ENCODE measurements at places on chromosomes 5 and 9. TPM values are rescaled to one million over a fixed set of nuclear protein-coding genes. Genes with fewer than 3 reads are reported as not detected.

GRCh38 chr5:124745928-124746915, at the start of gene ZNF608:
Gene ZNF608 (minus strand): TSS chr5:124746639. CDS start chr5:124744989, 1,650 bp downstream.
- H3K4me1 ChIP-seq: peaks cover 54% of the 10 kb centered on the region
- DNase-seq: no peak
- no peaks in the 10 kb centered on the region for H3K27me3 ChIP-seq
- H3K36me3 ChIP-seq: no peaks in the 10 kb centered on the region
- H3K4me3 ChIP-seq: peak within 1 kb of the TSS; percentile 79

DNA sequence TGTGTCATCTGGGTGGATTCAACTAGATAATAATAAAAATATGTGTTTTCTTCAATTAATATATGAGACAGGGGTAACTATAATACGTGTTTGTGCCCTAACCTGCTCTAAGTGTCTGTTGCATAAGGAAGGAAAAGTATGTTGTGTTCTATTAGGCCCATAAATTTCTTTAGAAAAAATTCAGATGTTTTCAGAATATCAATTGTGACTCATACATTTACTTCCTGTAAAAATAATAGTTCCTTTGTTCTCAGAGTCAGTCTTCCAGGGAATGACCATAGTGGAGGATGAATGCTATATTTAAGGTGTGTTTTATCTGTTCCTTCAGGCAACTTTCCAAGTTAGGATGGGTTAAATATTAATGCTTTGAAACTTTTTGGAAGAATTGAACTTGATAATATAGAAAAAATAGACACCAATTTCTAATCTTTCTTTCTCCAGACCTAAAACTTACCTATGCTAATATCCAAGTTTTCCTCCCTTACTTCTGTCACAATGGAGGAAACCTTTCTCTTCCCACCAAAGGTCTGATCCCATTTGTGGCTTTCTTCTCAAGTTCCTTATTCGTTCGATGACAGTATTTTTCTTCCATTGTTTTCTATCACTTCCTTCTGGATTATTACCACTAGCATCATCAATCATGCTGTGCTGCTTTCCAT, 49.9 kb downstream of the ISL1 start:
- DNase-seq: no peak
- H3K27ac ChIP-seq: no peak overlapping the region
- H3K4me3 ChIP-seq: no peak overlapping the region
- H3K36me3 ChIP-seq: no peaks in the 10 kb centered on the region
- H3K4me1 ChIP-seq: no peaks in the 10 kb centered on the region

DNA sequence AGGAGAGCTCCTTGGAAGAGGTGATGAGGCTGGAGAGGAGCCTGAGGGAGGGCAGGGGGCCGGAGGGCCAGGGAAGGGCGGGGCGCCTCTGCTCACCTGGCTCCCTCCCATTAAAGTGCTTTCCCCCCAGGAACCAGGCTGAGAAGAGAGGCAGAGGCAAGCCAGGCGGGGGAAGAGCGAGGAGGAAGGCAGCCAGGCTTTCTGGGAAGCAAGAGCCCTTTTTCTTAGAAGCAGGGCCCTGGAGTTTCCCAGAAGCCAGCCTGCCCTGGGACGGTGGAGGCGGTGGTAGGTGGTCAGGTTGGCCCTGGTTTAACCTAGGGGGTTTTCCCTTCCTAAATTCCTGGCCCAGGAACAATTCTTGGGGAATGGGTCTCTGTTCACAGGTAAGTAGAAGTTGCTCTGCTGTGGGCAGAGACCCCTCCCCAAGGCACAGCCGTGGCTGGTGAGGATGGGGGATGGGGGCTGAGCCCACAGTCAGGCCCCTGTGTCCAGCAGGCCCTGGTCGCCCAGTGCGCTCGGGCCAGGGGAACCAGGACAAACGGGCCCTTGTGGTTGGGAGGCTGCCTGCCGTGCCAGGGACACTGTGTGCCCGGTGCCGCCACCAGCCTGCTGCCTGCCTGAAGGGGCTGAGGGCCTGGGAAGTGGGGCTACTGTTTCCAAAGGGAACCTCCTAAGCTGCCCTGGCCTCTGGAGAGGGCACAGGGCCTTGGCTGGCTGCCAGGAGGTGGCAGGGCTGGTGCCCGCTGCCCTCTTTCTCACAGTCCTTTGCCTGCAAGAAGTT, 16.6 kb upstream of the RALGDS start:
- H3K36me3 ChIP-seq: no peaks in the 10 kb centered on the region
- DNase-seq: peak; percentile 71
- H3K27me3 ChIP-seq: no peaks in the 10 kb centered on the region
- no peak overlapping the region for H3K4me3 ChIP-seq
- peak overlapping the region; percentile 95 for H3K27ac ChIP-seq
- peaks cover 100% of the 10 kb centered on the region for H3K4me1 ChIP-seq

- DNase-seq: no peak
- no peak overlapping the region for H3K4me3 ChIP-seq
- no peak overlapping the region for H3K27ac ChIP-seq
- H3K36me3 ChIP-seq: no peaks in the 10 kb centered on the region
- peaks cover 87% of the 10 kb centered on the region for H3K27me3 ChIP-seq
Measured at GRCh38 chr9:126058591-126058990, 268.0 kb upstream of the MVB12B start.

POLR1E gene
- total RNA-seq: 15.8 TPM

DNA sequence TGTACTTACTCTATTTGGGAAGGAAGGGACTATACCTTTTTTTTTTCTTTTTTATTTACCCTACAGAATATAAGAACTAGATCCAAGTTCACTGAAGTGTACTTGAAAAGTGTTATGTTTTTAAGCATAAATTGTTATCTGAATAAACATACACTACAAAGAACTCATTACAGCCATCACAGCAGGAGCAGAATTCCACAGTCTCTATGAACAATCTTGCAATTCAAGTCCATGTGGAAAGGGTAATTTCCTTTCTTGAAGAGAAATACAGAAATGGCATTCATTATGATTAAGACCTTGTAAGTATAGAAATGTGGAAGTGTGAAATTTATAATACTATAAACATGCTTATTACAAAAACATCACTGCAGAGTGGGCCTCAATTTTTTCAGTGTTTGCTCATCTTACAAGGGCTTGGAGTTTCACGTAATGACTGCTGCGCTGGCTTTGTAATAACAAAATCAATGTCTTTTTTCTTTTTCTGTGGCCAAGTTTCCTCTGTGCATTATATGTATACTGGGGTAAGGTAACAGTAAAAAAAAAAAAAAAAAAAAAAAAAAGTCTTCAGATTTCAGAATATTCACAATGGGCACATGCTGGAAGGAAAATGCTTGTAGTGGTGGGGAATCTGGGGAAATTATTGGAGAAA, 77.0 kb upstream of the GNA14 start:
- DNase-seq: no peak
- no peaks in the 10 kb centered on the region for H3K27me3 ChIP-seq
- H3K36me3 ChIP-seq: peaks cover 33% of the 10 kb centered on the region
- no peak overlapping the region for H3K4me3 ChIP-seq

DNA sequence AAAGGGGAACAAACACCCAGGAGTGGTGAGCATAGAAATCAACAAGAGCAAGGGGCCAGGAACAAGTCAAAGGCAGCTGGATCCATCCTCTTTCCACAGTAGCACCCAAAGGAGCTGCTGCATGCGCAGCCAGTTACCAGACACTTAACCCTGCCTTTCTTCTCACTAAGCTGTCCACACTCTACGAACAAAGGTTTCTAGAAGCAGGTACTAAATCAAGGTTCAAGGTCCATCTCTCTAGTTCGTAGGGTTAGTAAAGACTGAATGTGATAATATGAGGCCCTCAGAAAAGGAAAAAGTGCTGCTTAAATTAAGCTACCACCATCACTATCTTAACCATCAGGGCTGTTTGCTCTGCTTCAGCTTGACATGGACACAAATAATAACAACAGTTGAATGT, 121.2 kb upstream of the NIPBL start:
- no peak overlapping the region for H3K27ac ChIP-seq
- H3K4me1 ChIP-seq: no peaks in the 10 kb centered on the region
- H3K27me3 ChIP-seq: no peaks in the 10 kb centered on the region

- H3K27me3 ChIP-seq: peaks cover 95% of the 10 kb centered on the region
- peak overlapping the region; percentile 6 for H3K4me3 ChIP-seq
- H3K27ac ChIP-seq: no peak overlapping the region
Measured at GRCh38 chr5:73450672-73451223, 2.2 kb upstream of the FOXD1 start.

SLC36A2 gene
- 0.16 TPM for total RNA-seq

HTR1A gene
- not detected for total RNA-seq

ENHO gene
- total RNA-seq: not detected

- H3K36me3 ChIP-seq: no peaks in the 10 kb centered on the region
- no peak overlapping the region for H3K4me3 ChIP-seq
- H3K4me1 ChIP-seq: peaks cover 13% of the 10 kb centered on the region
- no peak for DNase-seq
Measured at GRCh38 chr9:105264380-105264779, 19.9 kb downstream of the SLC44A1 start.

GRCh38 chr5:43192558-43193180, 644 bp downstream of the NIM1K start:
- no peaks in the 10 kb centered on the region for H3K36me3 ChIP-seq
- peaks cover 14% of the 10 kb centered on the region for H3K27me3 ChIP-seq
- DNase-seq: no peak
- peak overlapping the region; percentile 12 for H3K27ac ChIP-seq
- peak overlapping the region; percentile 76 for H3K4me3 ChIP-seq

ATP6V0E1 gene
- total RNA-seq: 208 TPM

- no peaks in the 10 kb centered on the region for H3K4me1 ChIP-seq
- no peak overlapping the region for H3K4me3 ChIP-seq
- no peak for DNase-seq
- H3K27ac ChIP-seq: no peak overlapping the region
Measured at GRCh38 chr5:25255128-25255527, 610.4 kb upstream of the CDH10 start.

ELOVL7 gene
- total RNA-seq: 0.19 TPM

GABBR2 gene
- 1.1 TPM for total RNA-seq

SEMA6A gene
- total RNA-seq: 6.3 TPM

MYOZ3 gene
- 6.2 TPM for total RNA-seq

GFPT2 gene
- 8.4 TPM for total RNA-seq

CDH9 gene
- total RNA-seq: not detected

FOCAD gene
- total RNA-seq: 29.0 TPM

GRCh38 chr9:124164811-124165210, 92.9 kb upstream of the NEK6 start:
- peak; percentile 26 for DNase-seq
- H3K36me3 ChIP-seq: no peaks in the 10 kb centered on the region
- no peak overlapping the region for H3K27ac ChIP-seq
- H3K4me3 ChIP-seq: no peak overlapping the region
- no peaks in the 10 kb centered on the region for H3K4me1 ChIP-seq

- H3K27me3 ChIP-seq: no peaks in the 10 kb centered on the region
- no peak for DNase-seq
- no peak overlapping the region for H3K4me3 ChIP-seq
- no peak overlapping the region for H3K27ac ChIP-seq
Measured at GRCh38 chr9:37507566-37508134, 21.9 kb downstream of the POLR1E start.

TMEM245 gene
- 97.4 TPM for total RNA-seq

FAM221B gene
- total RNA-seq: not detected

DNA sequence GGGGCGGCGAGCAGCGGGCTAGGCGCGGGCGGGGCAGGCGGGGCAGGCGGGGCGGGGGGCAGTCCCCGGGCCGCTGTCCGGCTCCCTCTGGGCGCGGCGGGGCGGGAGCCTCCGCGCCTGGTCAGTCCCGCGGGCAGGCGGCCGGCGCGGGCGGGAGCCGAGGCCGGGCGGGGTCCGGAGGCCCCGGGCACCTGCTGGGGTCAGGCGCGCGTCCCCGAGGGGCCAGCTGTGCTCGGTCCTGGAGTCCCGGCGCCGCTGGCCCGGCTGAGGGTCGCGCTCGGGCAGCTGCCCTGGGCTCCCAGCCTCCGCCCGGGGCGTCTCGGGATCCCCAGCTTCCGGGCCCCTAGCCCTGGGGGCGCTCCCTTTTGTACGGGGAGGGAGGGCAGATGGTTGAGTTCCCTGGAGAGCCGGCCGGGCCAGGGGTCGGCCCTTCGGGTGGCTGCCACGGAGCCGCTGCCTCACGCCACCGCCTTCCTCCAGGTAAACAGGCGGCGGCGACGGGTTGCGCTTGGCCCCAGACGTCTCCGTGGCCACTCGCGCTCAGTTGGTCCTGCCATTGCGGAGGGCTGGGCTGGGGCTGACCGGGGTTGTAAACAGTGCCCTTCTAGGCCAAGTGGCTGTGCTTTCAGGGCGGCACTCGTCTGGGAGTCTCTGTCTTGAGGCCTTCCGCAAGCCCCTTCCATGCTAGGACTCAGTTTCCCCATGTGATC, 473 bp downstream of the ZBTB34 start:
- H3K4me1 ChIP-seq: peaks cover 45% of the 10 kb centered on the region
- DNase-seq: no peak
- H3K4me3 ChIP-seq: peak overlapping the region; percentile 91

ST8SIA4 gene
- total RNA-seq: 3.2 TPM

DNA sequence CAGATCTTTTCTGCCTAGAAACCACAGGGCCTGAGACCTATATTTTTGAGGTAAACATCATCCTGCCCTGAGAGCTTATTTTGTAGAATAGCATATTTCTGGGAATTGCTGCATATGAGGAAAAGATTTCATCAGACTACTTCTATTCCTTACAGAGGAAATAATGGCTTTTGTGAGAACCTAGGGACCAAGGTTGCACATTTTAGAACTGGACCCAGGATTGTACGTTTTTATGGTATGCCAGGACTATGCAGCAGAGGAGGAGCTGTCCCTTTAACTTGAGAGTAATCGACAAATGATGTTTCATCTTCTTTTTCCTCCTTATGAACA, 2.2 kb upstream of the ALDH1A1 start:
- H3K4me3 ChIP-seq: no peak overlapping the region
- H3K36me3 ChIP-seq: no peaks in the 10 kb centered on the region

LECT2 gene
- not detected for total RNA-seq

- H3K36me3 ChIP-seq: no peaks in the 10 kb centered on the region
- DNase-seq: no peak
- no peaks in the 10 kb centered on the region for H3K4me1 ChIP-seq
- H3K4me3 ChIP-seq: no peak overlapping the region
- H3K27me3 ChIP-seq: peaks cover 26% of the 10 kb centered on the region
Measured at GRCh38 chr5:3542158-3542557, 53.5 kb upstream of the IRX1 start.

DNA sequence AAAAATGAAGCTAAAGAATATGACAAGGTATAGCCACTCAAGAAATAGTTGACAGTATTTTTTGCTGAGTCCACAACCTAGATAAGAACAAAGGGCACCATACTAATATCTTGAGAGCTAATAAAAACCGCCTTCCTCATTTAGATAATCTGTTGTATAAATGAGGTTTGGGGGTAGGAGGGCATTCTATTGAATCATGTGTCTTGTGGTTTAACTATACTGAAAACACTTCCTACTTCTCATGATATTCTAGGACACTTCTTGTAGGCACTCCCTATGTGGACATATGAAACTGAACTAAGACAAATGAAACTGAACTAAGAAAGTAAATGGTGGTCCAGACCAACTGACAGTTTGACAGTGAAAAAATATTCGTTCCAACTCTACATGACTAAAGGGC, 1268.5 kb upstream of the C9orf72 start:
- H3K4me3 ChIP-seq: no peak overlapping the region
- no peak for DNase-seq
- no peaks in the 10 kb centered on the region for H3K27me3 ChIP-seq
- H3K27ac ChIP-seq: no peak overlapping the region

- DNase-seq: no peak
- no peaks in the 10 kb centered on the region for H3K36me3 ChIP-seq
- no peaks in the 10 kb centered on the region for H3K27me3 ChIP-seq
- H3K4me1 ChIP-seq: peaks cover 98% of the 10 kb centered on the region
- no peak overlapping the region for H3K27ac ChIP-seq
- no peak overlapping the region for H3K4me3 ChIP-seq
Measured at GRCh38 chr9:134390537-134390936, 64.3 kb downstream of the RXRA start.

PDGFRB gene
- total RNA-seq: 39.7 TPM
